ENCODE measurements at places on chromosomes 13 and 19.

DNA sequence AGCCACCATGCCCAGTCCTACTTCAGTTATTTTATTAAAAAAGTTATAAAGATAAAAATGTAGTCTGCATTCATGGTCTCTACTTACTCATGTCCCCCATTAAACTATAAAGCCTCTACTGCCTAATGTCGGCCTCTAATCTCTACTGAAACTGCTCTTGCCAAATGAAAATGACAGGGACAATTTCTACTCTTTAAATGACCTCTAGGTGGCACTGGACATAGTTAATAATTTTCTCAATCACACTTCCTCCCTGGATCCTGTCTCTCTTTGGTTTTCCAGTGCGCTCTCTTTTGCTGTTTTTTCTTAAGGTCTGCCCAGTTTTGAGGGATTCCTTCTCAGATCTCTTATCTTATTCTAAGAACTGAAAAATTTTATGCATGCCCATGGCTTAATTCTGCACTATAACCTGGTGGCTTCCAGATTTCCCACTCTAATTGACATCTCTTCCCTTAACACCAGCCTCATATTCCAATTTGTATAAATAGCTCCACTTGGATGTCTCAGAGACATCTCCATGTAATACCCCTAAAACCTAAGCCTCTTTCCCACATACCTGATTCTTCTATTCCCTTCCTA, 54.3 kb downstream of the MTMR6 start:
- DNase-seq: no peak

DNA sequence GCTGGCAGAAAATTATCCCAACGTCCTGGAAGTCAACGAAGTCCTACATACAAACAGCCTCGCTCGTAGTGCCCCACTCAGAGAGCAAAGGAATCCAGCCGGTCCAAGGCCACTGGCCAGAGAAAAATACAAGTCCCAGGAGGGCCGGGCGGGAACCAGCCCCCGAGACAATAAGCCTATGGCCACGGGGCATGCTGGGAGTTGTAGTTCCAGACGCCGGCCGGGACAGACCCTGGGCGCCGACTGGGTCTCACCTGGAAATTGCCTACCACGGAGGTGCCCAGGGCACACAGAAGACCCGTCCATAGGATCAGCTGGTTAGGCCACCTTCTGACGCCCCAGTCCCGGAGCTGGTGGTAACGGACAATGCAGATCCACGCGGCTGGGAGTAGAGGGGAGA, 5.4 kb downstream of the TMEM150B start:
- no peak for DNase-seq

DNA sequence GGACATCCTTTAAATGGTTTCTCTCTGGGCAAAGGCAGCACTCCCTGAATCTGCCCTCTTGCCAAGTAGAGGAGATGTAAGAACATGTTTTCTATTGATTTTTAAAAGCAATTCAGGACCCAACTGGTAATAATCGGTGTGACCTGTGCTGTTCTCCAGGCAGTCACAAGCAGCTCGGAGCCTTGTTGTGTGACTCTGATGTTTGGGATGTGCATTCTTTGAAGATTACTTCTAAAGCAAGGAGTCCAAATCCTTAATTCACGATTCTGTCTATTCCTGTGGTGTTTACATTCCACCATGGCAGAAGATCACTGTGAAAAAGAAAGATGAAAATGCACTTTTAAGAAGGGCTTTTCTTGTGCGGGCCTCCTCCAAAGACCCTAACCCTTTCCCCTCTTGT, 122.3 kb upstream of the ZNF536 start:
- DNase-seq: no peak

GRCh38 chr19:44260695-44261446, 1.2 kb downstream of the ZNF233 start:
- DNase-seq: no peak

DNA sequence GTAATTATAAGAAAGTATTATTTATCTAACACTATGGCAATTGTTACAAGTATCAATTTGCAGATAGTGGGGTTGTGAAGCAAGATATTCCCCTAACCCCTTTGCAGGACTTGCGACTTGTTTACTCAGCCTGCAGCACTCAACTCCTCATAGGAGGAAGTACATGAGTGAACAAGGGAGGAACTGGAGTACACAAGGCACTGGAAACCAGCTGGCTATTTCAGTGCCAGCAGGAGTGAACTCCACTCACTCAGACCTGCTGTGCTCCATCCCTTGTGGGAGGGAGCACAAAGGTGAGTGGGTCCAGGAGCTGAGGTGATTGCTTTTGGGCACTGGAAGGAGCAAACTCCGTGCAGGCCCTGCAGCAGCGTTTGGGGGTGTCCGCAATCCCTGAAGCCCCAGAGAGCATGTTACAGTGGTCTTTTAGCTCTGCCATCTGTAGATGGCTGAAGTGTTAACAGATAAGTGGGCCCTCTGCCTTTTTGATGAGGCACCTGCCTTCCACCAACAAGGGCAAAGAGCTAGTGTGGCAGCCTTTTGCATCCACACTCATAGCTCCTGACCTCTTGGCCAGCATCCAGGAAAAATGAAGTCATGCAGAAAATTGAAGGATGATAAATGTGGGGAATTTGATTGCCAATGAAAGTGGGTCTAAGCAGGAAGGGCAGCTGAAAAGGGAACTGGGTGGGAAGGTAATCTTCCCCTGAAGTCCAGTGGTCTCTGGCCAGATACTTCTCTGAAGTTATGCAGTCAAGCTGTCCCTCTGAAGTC, 802.2 kb upstream of the MIR17HG start:
- no peak for DNase-seq

- DNase-seq: peak; percentile 79
Observed at GRCh38 chr19:50330365-50331078, 1.3 kb upstream of the KCNC3 start.

DNA sequence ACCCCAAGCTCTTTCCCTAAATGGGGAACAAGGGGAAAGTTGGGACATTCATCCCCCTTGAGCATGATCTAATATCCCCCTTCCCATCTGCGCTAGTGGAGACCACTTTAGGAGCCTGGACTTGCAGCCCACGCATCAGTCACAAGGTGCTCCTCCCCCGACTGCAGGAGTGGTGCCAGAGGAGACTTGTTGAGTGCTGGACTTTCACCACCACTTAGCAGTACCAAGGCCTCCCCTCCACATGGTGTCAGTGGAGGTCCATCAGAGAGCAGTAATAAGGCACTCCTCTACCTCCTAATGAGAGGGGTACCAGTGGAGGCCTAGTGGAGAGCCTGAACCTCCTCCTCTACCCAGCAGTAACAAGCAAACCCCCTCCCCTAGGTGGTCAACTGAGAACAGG, 22.5 kb downstream of the CAB39L start:
- DNase-seq: peak; percentile 6

- no peak for DNase-seq
Observed at GRCh38 chr19:57317503-57317902, 2.8 kb upstream of the ZNF543 start.

DNA sequence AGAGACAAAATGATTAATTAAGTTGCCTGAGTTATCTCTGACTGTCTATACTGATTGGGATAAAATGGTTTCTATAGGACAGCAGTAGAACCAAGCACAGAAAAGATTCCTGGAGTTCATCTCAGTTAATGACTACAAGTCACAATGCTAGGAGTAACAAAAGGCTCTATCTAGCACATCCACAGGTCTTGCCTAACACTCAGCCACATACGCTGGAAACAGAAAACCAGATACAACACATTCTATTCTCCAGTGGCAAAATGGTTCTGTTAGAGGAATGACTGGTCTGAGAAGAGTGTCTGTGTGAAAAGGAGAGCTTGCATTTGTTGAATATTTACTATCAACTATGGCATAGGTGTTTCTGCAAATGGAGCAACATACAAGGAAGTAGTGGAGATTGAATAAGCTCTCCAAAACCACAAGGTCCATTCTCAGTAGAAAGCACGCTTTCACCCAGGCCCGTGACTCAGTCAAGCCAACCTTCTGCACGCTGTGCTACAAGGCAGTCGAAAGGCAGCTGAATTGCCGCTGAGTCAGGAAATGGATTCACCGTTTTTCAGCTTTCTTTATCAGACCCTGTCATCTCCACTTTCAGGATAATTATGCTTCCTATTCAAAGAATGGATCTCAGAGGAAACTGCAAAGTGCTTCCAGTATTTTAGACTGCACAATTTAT, 761.5 kb downstream of the EFNB2 start:
- DNase-seq: no peak

GRCh38 chr19:13869281-13869680, 7.7 kb upstream of the NANOS3 start:
- no peak for DNase-seq

DNA sequence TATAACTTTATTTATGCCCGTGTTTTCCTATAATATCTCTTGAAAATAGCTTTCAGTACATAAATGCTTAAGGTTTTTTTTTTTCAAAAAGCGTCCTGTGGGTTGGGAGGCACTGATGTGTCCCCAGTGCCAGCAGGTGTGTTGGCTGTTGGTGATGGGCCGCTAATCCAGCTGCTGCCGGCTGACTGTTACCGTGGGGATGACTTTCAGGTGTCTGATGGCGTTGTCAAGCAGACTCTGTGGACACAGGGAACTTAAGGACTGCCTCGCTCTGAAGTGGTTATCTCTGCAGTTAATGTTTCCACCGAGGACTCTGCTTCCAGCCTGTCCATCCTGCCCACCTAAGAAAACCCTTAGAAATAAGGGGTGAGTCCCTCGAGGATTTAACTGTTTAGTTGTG, 94.5 kb downstream of the ANKRD10 start:
- DNase-seq: no peak

- DNase-seq: no peak
Observed at GRCh38 chr19:44824761-44825160, 15.9 kb downstream of the BCAM start.

DNA sequence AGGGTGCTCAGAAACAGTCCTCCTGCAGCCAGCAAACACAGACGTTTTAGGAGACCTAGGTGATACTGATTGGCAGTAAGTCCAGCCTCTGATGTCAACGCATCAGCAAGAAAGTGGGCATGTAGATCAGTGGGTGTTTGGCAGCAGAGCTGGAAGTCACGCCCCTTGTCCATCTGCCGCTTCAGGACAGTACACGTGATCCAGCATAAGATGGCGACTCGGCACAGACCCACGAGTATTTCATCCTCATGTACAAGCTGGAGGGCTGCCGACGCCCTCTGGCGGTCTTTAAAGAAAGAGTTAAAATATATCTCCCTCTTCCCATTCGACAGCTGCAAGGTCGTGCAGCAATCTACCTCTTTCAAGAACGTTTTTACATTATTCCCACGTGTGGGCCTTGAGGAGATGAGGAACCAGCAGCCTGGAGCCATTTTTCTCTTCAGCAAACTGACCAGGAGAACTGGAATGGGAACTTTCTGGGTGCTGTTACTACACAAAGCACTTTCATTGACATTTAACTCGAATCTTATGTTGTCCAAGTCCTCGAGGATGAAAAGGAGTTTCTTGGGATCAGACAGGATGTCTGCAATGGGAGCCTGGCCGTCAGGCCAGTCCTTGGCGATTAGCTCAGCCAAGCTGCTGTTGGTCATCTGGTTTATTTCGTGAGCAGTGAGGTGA, 22.3 kb downstream of the NLRP11 start:
- peak; percentile 7 for DNase-seq

DNA sequence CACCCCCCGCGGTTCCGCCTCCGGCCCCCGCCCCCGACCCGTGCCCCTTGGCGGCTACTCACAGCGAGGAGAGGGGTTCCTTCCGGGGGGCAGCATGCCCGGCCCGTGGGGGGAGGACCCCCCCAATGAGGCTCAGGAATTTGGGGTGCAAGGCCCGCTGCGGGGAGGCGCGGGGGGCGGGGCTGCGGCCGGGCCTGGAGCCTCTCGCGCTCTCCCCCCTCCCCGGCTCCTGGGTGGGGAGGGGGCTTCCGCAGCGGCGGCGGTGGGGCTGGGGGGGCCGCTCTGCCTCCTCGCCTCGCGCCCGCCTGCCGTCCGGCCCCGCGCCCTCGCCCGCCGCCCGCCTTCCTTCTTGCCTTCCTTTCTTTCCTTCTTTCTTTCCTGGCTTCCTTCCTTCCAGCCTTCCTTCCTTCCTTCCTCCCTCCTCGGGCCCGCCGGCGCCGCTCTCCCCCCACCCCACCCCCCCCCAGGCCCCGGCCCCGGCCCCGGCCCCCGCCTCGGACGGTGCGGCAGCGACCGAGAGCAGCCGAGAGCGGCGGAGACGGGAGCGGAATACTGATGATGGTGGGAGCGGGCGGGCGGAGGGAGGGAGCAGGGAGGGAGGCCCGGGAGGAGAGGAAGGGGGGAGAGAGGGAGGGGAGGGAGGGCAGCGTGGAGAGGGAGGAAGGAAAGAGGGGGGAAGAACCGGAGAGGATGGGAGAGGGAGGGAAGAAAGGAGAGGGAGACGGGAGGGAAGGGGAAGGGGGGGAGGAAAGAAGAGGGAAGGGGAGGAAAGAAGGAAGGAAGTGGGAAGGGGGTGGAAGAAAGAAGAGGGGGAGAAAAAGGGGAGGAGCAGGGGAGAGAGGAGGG, at the start of gene LRRC4B:
LRRC4B (minus strand) TSS at position 554 of the 846 bp plus-strand sequence. CDS start 19,597 bp downstream, outside the sequence.
- DNase-seq: no peak

GRCh38 chr19:40200341-40201099, 9.3 kb downstream of the MAP3K10 start:
- DNase-seq: no peak

- DNase-seq: no peak
Observed at GRCh38 chr13:94535231-94535630, 55.7 kb upstream of the DCT start.

DNA sequence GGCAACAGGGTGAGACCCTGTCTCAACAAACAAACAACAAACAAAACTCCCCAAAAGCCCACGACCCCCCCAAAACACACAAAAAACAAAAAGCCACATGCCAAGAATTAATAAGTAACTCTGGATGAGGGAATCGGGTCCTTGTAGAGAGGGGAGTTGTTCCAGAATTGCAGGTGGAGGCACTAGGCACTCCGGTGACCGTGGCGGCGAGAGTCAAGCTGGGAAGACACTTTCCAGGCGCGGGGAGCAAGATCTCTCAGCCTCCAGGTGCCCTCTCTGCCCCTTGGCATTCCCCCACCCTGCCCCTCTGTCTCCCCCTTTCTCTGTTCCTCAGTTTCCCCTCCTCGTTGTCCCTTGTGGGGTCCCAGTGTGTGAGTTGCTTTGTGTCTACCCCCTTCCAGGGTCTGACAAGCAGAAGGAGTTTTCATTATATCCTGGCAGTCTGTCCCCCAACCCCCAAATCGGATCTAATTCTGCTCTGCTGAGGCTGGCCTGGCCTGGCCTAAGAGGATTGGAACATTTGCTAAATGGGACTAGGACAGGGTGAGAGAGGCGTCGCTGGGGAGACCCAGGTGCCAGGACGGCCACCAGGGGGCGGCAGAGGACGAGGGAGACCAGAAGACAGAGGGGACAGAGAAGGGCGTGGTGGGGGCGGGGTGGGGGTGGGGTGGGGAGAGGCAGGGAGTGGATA, 8.3 kb upstream of the CRX start:
- DNase-seq: peak; percentile 35

GRCh38 chr13:41512441-41512840, 55.1 kb downstream of the RGCC start:
- no peak for DNase-seq

All from central memory CD4-positive, alpha-beta T cell (primary cell).